Right atrium auricular region (tissue), 2 donors: ENCODE measurements at places on chromosomes 3 and 15. TPM values are rescaled to one million over a fixed set of nuclear protein-coding genes. Genes with fewer than 3 reads are reported as not detected.

Gene TMC3
- not detected for total RNA-seq

Gene CILP
- total RNA-seq, result 2.2 TPM

Gene GP5
- total RNA-seq, result not detected

Gene RHOV
- not detected for total RNA-seq

Gene EFCC1
- total RNA-seq, result 1.2 TPM

Gene HRH1
- total RNA-seq, result 1.6 TPM

Gene SLC22A14
- total RNA-seq, result not detected

Gene STARD9
- total RNA-seq, result 8.8 TPM

Gene BCL2A1
- total RNA-seq, result 1.5 TPM

Gene CELF6
- total RNA-seq, result 0.28 TPM

Gene ALDH1A3
- 19.7 TPM for total RNA-seq

GRCh38 chr15:74635228-74635627 is 19.6 kb downstream of the CLK3 start:
- DNase-seq, result no peak

GRCh38 chr3:195180490-195181112 is 90.4 kb downstream of the XXYLT1 start:
- DNase-seq, result no peak

- DNase-seq, result no peak
Measured at GRCh38 chr3:35487376-35487775, 151.9 kb upstream of the ARPP21 start.

DNA sequence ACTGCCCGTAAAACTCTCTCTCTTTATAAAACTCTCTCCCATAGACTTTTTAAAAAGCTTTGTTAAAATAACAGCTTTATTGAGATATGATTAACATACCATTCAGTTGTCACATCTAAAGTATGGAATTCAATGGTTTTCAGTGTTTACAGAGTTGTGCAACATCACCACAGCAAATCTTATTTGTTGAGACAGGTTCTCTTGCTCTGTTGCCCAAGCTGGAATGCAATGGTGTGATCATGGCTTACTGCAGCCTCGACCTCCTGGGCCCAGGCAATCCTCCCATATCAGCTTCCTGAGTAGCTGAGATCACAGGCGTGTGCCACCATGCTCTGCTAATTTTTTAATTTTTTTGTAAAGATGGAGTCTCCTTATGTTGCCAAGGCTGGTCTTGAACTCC is 35.9 kb upstream of the TRAK1 start:
- no peak for DNase-seq

DNA sequence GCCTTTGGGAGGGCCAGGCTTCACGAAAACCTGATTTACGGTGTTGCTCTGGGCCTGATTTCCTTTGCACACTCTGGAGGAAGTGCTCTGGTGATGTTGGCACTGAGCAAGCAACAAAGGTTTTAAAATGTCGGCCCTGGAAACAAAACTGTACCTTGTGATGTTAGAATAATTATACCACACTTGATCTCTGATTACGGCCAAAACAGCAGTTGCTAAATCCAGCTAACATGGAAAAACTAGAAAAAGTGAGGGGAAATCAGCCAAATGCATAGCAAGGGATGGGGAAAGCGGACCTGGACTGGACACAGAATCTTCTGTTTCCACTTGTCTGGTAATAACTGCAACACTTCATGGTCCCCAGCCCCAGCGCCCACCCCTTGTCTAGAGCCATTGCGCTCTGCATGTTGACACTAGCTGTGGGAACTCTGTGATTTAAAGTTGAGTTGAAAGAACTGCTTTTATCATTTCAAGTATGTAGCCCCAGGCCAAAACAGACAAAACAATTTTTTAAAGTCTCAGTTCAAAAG is 120.1 kb downstream of the VGLL4 start:
- DNase-seq, result no peak

DNA sequence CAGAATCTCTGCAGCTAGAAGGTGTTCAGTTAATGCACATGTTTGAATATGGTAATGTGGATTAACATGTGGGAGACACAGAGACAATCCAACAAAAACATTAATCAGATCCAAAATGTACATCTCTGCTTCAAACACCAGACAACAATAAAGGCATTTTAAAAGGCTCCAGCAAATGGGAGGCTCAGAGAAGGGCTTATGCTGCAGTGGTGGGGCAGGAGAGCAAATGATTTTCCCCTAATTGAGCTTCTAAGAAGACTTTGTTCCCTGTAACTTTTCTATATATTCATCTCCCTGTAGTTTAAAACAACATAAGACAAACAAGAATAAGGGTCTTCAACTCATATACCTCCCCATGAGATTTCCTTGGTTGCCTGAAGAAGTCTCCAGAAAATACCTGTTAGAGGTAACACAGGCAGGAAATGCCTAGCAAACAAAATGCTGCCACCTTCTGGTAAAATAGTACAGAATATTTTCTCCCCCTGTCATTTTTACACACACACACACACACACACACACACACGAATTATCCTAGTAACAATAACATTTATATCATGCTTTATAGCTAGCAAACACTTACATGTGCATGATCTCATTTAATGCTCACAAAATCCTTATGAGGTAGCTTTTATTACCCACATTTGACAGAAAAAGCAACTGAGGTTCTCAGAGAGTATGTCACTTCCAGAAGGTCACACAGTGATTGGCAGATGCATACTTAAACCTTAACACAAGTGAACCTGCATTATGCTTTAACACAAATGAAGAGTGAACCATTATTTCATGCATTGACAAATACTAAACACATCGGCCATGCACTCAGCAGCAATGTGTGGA is 123.4 kb upstream of the MB21D2 start:
- no peak for DNase-seq

DNA sequence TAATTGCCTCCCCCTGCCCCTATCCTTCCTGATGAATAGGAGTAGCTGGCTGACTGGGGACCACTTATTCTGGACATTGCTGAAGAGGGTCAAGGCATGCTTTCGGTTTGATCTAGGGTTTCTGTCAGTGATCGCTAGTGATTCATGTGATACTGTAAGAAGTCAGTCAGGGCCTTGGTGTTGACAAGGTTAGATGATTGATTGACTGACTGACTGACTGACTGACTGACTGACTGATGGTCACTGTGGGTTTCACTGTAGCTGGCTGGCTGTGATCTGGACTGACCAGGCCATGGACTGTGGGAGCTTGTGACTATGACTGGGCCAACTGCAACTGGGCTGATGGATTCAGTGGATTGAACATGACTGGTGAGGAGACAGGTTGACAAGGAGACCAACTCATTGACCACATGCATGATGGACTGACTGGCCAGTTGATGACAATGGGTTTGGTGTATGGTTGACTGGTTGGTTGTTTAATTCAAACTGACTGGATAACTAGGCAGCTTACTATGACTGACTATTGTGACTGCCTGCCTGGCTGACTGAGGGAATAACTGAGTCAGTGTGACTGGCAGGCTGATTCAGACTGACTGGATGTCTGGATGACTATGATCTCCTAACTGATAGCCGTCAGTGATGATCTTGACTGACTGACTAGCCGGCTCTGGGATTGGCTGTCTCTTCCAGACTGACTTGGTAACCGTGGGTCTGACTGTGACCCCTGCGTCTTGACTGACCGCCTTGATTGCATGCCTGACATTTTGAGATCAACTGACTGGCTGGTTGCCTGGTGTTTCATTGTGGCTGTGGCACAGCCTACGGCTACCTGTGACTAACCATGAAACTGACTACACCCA is 509.9 kb downstream of the SHQ1 start:
- no peak for DNase-seq

GRCh38 chr3:29605845-29606244 is 325.0 kb downstream of the RBMS3 start:
- DNase-seq, result no peak

DNA sequence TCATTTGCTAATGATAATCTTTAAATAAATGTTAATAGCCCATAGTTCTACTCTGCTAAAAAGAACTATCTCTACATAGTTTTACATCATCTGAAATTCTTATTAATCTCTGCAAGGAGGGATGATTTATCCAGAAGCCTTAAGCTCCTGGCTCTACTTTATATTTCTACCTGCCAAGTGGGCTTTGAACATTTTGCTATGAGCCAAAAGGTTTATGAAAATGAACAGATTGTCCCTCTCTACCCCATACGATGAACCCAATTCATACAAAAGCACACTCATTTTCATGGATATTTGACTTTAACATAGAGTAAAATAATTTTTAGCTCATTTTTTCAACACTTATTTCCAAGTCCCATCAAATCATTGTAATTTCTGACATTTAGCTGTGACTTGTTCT is 611.0 kb downstream of the NSUN3 start:
- DNase-seq, result no peak

DNA sequence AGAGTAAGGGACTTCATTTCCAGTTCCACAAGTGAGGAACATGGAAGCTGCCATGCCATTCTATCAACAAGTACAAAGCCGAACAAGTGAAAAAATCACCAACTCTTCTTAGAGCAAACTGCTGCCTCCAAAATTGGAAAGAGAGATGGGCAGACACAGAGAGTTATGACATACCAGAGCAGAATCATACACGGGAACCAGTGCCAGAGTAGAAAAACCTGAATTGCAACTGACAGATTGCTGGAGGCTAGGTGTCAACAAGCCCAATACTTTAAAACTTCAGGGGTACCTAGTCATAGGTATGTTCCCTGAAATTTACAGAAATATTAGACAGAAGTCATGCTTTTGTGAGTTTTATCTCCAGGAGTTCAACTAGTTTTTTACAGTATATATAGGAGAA is 62.0 kb downstream of the TTBK2 start:
- DNase-seq, result no peak

DNA sequence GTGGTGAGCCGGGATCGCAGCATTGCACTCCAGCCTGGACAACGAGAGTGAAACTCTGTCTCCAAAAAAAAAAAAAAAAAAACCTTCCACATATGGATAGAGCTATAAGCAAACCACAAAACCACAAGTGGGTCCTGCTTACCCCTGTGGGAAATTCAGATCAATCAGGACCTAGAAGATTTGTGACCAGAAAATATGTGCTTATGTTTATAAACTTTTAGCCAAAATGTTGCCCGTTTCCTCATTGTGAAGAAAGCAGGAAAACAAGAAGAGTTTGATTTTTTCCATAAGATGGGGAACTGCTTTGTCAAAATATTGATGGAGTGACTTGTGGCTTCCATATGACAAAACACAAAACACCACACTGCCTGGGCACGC is 3.4 kb upstream of the SLC25A38 start:
- no peak for DNase-seq

DNA sequence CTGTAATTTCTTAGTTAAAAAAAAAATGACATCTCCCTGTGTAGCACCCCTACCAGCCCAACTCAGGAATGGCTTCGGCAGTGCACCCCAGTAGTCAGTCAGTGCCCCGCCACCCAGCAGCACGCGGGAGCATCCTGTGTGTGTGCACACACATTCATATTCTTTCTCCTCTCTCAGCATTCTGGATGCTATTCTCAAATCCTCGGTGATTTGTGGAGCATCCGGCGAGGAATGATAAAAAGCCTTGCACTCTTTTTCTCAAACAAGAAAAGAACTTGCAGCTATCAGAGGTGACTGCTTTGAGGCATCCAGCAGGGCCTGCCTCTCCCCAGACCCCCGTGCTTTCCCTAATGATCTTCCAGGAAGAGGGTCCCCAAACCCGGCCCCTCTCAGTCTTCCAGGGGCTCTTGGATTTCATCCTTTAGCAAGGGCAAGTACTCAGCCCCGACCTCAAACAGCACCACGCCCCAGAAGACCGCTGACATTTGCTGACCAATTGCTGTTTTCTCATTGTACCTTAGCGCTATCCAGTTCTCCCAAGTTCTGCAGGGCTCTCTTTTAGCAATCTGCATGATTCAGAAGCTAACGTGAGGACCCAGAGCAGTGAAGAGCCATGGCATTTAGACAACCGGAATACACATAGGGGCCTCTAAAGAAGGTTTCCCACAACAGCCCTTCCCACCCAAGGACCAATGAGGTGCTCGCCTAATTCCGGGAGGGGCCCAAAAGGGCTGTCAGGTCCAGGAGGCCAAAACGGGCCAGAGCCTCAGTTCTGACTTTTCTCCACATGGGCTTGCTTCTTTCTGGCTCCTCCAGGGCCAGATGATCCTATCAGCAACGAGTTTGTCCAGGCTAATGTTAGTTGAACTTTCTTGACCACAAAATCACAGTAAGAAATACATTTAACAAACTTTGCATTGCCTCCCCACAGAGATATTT is 72.2 kb downstream of the FAM174B start:
- DNase-seq, result no peak

DNA sequence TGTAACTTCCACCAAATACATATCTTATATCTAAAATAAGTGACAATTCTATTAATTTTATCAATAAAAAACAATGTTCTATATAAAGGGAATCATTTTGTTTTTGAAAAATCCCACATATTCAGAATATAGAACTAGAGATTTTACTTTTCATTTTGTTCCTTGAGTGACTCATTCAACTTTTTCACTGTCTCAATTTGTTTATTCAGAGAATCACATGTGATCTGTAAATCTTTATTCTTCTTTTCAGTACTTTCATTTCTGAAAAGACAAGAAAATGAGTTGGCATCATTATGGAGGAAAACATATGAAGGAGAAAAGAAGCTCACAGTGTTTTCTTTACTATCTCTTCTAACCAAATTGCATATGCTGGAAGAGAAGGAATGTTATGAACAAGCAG is 35.0 kb downstream of the CIP2A start:
- DNase-seq, result no peak

GRCh38 chr3:47299381-47300318 is 16.9 kb downstream of the KLHL18 start:
- DNase-seq, result no peak

GRCh38 chr3:172549144-172549543 is 25.9 kb upstream of the TNFSF10 start:
- DNase-seq, result no peak

GRCh38 chr3:185936273-185936629 is 1.6 kb downstream of the TRA2B start:
- no peak for DNase-seq
